ENCODE measurements at places on chromosomes 2 and 18.

DNA sequence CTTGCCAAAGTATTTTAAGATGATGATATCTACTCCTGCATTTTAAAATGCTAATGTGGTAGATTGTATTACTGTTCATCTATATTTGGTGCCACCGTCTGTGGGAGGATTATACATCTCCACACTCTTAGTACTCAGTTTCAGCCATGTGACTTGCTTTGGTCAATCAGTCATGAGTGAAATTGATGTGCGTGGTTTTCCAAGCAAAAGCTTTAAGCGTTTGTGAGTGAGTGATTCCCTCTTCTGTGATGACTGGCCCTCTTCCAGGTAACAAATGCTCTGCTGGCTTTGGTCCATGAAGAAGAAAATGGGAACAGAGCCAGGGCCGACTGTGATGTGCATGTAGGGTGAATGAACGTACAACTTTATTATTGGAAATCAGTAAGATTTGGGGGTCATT, 330.4 kb downstream of the LPIN1 start:
- no peak for DNase-seq

GRCh38 chr2:10499911-10500521, 51.9 kb upstream of the ODC1 start:
- DNase-seq: no peak

DNA sequence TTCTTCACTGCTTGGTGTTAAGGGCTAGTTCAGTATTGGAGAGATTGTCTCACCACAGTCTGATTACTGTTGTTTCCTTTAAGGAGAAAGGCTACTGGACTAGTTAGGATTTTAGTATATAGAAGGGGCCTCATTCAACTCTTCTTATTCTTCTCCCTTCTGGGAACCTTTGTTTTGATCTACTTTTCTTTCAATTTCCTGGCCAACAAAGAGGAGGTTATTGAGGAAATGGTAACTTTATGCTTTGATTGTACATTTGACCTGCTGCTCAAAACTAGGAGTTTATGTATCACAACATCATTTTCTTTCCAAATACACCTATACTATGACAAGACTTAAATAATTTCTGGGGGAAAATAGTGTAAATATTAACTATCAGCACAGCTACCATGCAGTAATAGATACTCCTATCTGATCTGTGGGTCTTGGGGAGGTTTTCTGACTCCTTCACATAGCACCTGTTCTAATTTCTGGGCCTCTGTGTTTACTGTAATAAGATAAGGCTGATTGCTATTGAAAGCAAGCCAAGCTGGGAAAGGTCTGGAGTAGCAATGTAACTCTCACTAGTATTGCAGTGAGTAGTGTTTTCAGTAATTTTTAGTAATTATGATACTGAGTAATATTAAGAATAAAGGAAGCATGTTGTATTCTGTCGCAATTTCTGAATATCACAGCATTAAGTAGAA, 395.3 kb downstream of the NUP35 start:
- no peak for DNase-seq

DNA sequence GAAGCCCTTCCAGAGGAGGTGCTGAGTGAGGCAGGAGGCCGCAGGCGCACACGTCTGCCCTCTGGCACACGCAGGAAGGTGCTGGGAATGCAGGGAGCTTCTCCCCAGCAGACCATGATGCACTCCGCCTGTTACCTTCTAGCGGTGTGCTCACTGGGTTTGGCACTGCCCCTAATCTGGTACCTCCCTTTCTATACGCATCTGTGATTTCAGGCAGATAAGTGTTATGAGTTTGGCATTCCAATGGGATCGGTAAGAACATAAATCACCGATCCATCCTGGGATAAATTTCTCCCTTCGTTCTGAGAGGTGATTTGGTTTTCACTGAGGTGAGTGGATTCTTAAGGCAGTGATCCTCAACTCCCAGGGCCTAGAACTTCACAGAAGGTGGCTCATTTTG, 34.6 kb downstream of the ODC1 start:
- DNase-seq: no peak

Measured in thoracic aorta (tissue), 2 donors.